ENCODE measurements at places on chromosomes 5 and 9.

DNA sequence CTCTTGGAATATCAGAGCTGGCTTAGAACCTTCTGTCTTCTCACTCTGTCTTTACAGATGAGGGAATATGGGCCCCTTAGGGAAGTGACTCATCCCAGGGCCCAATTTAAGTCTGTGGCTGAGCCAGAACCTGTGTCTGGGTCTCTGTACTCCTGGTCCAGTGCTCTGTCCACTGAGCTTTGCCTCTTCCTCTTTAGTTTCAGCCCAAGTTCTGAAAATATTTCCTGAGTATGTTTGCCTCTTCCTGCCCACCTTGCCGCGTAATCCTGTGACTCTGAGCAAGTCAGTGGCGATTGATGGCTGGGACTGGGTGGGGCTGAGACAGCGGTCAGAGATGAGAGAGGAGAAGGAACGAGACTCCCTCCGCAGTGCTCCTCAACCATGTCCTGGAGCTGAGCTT is 7.8 kb downstream of the IER5L start:
- no peak for DNase-seq

GRCh38 chr9:1042466-1042865 is 7.7 kb upstream of the DMRT2 start:
- no peak for DNase-seq

GRCh38 chr9:35682051-35682450 is 7.7 kb downstream of the TPM2 start:
- DNase-seq: no peak

DNA sequence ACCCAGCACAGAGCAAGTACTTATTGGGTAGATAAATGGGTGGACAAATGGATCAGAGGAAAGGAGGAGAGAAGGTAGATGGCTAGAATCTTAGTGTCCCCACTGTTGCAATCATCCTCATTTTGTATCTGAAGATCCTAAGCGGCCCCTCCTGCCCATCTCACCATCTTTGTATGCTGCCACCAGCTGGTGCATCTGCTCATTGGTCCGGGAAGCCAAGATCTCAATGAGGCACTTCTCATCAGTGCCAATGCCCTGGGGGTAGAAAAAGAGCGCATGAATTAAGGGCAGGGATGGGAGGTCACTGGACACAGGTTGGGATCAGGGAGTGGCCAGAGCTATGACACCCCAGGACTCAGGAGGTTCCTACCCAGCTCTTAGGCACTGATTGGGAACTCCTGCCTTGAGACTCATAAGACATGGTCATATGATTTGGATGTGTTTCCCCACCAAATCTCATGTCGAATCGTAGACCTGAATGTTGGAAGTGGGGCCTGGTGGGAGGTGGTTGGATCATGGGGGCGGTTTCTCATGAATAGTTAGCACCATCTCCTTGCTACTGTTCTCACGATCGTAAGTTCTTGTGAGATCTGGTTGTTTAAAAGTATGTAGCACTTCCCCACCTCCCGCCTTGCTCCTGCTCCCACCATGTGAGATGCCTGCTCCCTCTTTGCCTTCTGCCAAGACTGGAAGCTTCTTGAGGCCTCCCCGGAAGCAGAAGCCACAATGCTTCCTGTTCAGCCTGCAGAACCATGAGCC is 20.3 kb downstream of the ANXA6 start:
- DNase-seq: no peak

- no peak for DNase-seq
Measured at GRCh38 chr5:53009816-53010215, 20.7 kb downstream of the ITGA2 start.

DNA sequence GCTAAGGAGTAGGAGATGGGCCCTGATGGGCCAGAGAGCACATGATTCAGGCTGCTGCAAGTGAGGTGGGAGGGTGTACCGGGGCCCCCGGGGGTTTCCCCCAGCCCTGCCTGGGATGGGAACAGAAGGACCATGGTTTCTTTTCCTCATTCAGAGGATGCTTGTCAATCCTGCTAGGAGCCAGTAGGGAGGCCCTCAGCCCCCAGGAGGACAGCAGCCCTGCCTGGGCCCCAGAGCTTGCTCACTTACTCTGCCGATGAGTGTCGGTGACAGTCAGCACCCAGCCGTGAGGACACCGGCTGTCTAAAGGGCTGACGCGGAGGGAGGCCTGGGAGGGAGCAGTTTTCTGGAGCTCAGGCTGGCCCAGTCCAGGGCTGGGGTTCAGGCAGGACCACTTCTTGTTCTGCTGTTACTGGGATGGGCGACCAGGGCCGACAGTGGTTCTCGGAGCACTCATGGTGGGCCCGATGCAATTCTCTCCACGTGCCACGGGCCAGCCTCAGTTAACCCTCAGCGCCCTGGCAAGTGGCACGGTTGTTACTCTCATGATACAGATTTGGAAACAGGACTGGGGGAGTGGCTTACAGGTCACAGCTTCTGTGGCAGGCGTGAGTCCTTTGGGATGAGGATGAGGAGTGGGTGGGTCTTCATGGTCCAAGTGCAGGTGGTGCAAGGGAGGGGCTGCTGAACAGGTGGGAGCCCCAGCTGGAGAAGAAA is 1.8 kb downstream of the ARRDC1 start:
- DNase-seq: no peak

DNA sequence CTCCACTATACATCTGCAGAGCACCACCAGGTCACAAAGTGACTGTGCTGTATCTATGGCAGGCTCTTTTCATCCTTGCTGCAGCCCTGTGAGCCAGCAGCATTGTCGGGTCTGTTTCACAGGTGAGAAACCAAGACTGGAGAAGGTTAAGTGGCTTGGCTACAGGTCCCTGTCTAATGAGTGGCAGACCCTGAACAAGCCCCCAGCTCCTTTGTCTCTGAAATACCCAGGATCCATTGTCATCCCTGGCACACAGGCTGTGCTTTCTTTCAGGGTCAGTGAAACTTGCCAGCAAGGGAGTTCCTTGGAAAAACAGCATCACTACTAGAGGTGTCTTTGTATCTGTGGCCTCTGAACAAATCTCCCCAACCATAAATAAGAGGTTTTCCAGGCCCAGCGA is 27.6 kb upstream of the CXCL14 start:
- DNase-seq: peak; percentile 22

GRCh38 chr9:5665059-5665458 is 36.2 kb downstream of the RIC1 start:
- no peak for DNase-seq

- no peak for DNase-seq
Measured at GRCh38 chr5:112385566-112385965, 33.5 kb downstream of the EPB41L4A start.

DNA sequence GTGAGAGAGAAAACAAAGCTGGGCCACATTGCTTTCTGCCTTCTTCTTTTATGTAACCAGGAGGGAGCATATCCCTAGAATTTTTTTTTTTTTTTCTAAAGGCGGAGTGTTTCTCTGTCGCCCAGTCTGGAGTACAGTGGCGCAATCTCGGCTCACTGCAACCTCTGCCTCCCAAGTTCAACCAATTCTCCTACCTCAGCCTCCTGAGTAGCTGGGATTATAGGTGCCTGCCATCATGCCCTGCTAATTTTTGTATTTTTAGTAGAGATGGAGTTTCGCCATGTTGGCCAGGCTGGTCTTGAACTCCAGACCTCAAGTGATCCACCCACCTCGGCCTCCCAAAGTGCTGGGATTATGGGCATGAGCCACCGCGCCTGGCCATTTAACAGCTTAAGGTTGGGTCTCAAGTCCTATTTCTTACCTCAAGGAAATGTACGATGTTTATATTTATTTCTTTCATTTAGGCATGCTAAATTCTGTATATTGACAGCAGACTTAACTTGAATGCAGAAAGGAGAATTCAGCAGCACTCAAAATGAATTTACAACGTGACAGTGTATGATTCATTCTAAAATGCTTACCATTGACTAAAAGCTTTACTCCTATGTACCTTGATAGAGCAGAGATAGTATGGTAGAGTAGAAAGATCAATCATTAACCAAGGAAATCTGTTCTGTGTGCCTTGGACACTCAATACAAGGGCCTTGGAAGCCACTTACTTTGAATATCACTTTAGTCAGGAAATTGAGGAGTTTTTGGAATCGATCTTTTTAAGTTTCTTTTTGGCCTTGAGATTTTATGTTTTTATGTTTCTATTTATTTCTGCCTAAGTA is 100.9 kb downstream of the F2RL2 start:
- DNase-seq: no peak

DNA sequence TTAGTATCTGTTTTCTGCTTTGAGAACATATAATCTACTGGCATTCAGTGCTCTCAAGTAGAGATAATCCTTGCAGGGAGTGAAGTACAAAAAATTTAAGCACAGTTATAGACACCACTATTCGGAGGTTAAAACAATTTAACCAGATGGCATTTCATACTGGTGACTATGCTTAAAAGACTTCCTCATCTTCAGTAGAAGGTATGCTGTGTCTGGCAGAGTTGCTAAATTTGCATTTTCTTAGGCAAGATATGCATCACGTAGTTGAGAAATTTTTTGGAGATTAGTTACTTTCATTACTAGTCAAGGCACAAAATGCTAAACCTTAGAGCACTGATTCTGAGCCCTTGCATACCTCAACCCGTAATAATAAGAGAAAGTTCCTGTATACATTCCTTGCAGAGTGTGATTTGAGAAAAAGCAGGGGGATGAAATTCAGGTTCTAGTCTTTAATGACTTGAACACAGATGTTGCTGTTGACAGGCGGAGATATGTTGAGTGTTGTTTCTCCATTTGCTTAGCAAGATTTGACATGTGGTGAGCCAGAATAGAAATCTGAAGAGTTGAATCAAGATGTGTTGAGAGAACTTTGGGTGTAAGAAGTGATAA is 70.8 kb upstream of the STARD4 start:
- no peak for DNase-seq

- DNase-seq: no peak
Measured at GRCh38 chr5:171537070-171537849, 117.8 kb downstream of the FGF18 start.

- no peak for DNase-seq
Measured at GRCh38 chr9:26973989-26974388, 17.8 kb downstream of the IFT74 start.

DNA sequence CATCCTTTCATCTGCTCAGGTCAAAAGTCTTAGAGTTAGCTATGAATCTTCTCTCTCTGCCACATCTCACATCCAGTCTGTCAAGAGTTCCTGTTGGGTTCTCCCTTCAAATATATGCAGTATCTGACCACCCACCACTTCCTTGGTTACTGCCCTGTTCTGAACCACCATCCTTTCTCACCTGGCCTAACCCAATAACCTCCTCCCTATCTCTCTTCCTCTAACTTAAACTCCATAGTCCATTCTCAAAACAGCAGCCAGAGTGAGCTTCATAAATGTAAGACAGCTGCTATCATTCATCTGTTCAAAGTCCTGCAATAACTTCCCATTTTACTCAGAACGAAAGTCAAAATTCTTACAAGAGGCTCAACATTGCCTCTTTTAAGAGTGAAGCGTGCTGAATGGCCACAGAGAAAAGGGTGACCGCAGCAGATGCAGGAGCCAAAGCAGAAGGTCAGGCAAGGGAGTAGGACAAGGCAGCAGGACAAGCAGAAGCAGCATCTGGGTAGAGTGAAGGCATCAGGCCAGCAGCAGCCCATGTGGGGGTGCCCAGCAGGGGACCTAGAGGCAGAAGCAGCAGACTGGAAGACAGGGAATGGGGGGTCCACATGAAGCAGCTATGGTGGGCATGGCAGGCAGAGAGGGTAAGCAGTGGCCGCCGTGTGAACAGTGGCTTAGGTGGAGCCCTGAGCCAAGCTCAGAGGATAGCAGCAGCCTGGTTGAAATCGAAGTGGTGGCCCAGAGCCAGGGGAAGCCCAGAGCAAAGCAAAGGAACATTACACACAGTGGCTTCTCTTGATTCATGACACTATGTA is 39.3 kb upstream of the CDC42SE2 start:
- no peak for DNase-seq

GRCh38 chr9:134848504-134848903 is 32.1 kb upstream of the FCN2 start:
- DNase-seq: no peak

- DNase-seq: no peak
Measured at GRCh38 chr5:22779499-22779898, 73.6 kb downstream of the CDH12 start.

DNA sequence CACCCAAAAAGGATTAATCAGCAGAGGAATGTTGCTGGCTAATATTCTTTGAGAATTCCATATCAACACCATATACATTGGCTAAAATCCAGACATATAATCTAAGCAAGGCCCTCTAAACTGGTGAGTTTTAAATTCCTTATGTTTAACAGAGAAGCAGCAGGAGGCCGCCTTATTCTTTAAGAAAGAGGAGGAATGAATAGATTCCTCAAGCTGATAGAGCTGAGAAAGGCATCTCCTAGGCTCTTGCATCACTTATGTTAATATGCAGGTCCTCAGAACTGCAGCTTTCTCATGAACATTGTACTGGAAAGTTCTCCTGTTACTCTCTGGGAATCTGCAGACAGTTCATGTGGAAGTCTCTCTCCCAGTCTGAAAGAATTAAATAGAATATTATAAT is 20.1 kb upstream of the SMARCA2 start:
- peak; percentile 48 for DNase-seq

GRCh38 chr9:129828051-129828450 is 4.1 kb upstream of the TOR1A start:
- DNase-seq: no peak

- no peak for DNase-seq
Measured at GRCh38 chr5:94771742-94772141, 153.3 kb downstream of the SLF1 start.

- no peak for DNase-seq
Measured at GRCh38 chr5:54772684-54773083, 212.7 kb downstream of the ESM1 start.

DNA sequence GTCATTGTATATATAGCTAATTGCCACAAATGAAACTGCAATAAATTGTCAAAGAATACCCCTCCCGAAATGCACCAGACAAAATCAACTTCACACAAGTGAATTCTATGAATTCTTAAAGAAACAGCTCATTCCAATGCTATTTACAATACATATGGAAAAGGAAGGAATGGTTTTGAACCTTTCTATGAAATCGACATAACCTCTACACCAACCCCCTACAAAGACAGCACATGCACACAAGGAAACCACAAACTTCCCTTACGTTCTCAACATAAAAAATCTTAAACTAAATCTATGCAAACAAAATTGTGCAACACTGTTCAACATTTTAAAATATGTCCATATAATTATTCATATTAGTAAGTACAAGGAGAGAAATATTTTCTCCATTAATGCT is 39.2 kb downstream of the MARCHF11 start:
- no peak for DNase-seq

DNA sequence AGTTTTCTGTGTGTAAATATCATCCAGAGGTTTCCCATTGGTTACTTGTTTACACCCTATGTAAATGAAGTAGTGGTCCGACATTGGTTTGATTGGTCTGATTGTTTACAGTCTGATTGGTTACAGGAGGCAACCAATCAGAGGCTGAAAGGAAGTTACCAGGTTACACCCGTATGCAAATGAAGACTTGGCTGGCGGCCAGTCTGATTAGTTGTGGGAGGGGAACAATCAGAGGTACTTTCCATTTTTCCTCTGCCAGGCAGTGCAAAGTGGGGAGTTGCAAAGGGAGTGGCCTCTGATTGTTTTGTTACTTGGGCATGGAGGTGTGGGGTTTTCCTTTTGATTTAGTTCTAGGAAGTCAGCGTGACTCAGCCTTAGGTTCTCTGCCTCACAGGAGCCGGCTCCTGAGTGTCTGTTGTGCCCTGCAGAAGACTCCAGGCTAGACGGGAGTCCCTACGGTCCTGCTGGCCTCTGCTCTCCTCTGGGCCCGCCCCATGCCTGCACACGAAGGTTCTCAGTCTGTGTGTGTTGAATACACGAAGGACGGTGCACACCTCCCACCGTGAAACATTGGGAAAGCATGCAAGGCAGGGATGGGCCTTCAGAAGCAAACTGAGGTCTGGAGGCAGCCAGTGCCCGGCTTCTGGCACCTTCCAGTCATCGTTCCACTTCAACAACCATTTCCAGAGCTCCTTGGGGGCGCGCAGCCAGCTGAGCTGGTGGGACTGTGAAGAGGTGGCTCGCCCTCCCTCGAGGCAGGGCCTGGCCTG is 42.9 kb downstream of the OLFM1 start:
- DNase-seq: no peak
